Mesenteric fat pad (tissue), 1 donor: ENCODE measurements at places on chromosomes 13 and 19. TPM values are rescaled to one million over a fixed set of nuclear protein-coding genes. Genes with fewer than 3 reads are reported as not detected.

DNA sequence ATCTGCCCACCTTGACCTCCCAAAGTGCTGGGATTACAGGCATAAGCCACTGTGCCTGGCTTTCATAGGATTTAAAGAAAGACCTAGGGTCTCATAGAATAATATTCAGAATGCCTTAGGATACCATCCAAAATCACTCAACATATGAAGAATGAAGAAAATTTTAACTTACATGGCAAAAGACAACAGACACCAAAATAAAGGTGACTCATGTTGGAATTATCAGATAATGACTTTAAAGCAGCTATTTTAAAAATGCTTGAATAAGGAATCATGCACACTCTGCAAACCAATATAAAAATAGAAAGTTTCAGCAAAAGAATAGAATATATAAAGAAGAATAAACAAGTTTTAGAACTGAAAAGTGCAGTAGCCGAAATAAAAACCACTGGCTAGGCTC lies 29.3 kb downstream of the ZNF566 start:
- no peak for DNase-seq

SSC5D gene
- total RNA-seq = 13.9 TPM

DNA sequence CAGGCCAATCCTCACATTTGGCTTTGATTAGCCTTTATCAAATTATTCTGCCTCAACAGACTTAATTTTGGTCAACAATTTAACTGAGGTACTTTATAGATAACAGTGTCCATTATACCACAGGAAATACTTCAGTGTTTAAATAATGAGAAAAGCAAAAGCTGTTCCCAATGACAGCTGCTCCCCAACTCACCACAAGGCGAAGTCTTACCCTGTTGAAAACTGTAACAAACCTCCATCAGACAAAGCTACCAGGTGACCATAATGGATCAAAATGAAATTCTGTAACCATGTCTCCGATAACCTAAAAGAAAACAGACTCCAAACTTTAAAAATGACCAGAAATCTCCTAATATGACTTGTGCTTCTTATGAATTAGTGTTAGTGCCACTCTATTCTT lies 50.3 kb downstream of the ZNF44 start:
- no peak for DNase-seq

ACER1 gene
- total RNA-seq = not detected

FCAR gene
- 16.3 TPM for total RNA-seq

GRCh38 chr19:35251456-35251855 lies 2.7 kb downstream of the LSR start:
- DNase-seq = no peak

DNA sequence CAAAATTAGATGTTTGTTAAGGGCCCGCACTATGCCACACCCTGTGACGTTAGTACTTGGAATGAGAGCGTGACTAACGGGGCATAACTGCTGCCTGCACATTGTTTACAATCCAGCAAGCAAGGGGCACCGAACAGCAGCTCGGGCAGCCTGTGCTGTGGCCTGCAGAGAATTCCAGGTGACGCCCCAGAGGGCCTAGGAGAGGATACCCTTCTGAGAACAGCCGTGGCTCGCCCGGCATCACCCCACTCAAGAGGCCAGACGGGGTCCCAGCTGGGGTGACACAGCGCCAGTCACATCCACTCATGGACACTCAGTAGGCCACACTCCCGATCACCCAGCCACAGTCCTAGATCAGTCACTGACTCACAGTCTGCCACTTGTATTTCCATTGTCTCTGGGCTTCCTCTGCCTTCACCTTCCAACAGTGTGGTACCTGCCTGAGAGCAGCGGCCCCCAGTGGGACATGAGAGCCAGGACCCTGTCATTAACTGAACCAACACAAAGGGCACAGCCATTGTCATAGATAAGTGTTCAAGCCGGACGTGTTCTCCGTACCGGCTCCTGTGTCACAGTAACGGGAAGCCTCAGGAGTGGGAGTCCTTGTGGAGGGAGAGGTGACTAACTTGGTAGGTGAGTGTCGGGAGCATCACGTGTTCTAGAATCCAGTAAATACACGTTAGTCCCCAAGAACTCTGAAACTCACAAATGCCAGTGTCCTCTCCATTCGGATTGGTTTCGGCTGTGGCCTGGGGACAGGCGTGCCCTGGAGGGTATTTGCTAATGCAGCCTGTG lies 7.5 kb downstream of the ZNF331 start:
- DNase-seq = no peak

GRCh38 chr19:29798774-29799497 lies 12.9 kb upstream of the CCNE1 start:
- no peak for DNase-seq

ZNF799 gene
- total RNA-seq = 3.3 TPM

DNA sequence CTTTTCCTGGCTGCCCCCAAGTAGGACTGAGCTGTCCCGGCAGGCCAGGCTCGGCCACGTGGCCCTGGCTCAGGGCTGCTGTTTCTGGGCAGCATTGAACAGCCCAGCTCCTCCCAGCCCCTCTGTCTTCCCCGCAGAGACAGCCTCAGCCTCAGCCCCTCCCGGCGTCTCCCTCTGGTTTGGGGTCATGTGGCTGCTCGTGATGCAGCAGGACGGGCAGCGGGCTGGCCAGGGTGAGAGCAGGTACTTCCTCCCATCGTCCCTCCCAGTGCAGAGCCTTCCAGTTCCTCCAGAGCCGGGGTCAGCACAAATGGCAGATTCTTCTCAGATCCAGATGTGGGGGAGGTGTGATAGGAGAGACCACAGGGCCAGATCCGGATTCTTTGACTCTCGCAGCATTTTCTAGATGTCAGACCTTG lies 114.6 kb downstream of the KDM4B start:
- no peak for DNase-seq

FXYD1 gene
- total RNA-seq = 47.3 TPM

SBK3 gene
- total RNA-seq = 1.7 TPM

- no peak for DNase-seq
Measured at GRCh38 chr19:16268676-16269319, 55.8 kb upstream of the KLF2 start.

- DNase-seq = no peak
Measured at GRCh38 chr19:50978772-50979390, 4.8 kb downstream of the KLK7 start.

SERPINE3 gene
- not detected for total RNA-seq

DNA sequence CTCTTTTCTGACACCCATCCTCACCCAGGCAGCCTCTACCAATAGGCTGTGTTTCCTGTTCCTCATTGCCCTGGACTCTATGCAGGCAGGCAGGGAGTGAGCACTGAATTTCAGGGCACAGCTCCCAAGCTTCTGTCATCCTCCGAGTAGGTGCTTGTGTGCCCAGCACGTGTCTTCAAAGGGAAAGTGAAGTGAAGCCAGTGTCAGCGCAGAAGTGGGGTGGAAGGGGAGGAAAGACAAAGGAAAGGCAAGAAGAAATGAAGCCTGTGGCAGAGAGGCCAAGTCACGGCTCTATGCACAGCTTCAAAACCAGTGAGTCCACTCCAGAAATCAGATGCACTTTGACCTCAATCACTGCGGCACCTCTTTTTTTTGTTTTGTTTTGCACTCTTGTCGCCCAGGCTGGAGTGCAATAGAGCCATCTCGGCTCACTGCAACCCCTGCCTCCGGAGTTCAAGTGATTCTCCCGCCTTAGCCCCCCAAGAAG lies 16.9 kb downstream of the CEBPA start:
- no peak for DNase-seq

DNA sequence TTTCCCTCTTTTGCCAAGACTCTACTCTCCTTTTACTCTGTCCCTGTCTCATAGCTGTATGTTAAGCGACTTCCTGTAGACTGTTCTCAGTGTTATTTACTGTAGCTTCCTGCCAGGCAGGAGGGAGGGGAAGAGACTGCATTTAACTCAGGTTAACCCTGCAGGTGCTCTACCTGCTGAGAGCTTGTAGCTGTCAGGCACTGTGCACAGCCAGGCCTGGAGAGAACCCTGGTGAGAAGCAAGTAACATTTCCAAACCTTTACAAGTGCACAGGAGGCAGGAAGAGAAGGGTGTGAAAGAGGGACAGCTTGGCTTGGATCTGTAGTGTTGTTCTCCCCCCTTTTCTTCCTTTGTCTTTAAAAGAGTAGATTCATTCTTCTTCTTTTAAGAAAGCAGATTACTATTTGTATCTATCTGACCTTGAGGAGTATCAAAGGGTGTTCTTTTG lies 167.1 kb downstream of the LMO7 start:
- DNase-seq = no peak

GRCh38 chr19:33506498-33506897 lies 15.1 kb downstream of the PEPD start:
- DNase-seq = no peak

- DNase-seq = no peak
Measured at GRCh38 chr19:1471010-1471514, 8.0 kb downstream of the C19orf25 start.

DNA sequence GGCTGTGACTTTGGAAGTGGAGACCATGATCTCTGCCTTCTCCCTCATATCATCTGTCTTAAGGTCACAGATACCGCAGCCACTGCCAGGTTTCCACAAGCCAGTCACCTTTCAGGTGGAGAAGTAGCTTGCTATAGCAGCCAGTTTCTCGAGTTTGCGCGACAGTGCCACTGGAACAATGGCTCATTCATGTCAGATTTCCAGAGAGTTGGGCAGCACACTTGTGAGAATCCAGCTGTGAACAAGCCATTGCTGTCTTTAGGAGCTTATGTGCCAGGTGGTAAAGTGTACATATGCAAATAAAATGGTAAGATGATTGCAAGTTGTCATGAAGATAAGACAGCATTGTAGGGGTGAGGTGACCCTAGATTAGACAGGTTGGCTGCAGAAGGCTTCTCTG lies 22.3 kb downstream of the GARRE1 start:
- DNase-seq = no peak

- DNase-seq = no peak
Measured at GRCh38 chr13:77230560-77230959, 96.3 kb downstream of the MYCBP2 start.

- no peak for DNase-seq
Measured at GRCh38 chr19:33437821-33438671, 64.5 kb downstream of the CEBPG start.

DNA sequence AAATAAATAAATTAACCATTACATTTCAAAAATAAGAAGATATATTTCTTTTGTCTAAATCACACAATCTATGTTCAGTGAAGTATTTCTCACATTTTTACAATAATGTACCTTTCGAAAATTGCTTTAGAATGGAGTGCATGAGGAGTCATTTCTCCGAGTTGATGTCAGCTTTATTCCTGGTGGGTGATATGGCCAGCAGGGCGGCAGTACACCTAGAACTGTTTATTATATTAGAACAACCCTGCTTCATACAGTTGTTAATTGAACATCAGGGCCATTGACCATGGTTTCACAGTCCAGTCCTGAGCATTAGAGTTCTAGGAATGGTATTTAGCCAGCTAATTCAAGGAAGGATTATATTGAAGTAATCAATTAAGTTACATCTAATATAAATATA lies 696.3 kb upstream of the SLC10A2 start:
- DNase-seq = no peak

- no peak for DNase-seq
Measured at GRCh38 chr13:73401769-73402168, 343.0 kb downstream of the KLF5 start.

DNA sequence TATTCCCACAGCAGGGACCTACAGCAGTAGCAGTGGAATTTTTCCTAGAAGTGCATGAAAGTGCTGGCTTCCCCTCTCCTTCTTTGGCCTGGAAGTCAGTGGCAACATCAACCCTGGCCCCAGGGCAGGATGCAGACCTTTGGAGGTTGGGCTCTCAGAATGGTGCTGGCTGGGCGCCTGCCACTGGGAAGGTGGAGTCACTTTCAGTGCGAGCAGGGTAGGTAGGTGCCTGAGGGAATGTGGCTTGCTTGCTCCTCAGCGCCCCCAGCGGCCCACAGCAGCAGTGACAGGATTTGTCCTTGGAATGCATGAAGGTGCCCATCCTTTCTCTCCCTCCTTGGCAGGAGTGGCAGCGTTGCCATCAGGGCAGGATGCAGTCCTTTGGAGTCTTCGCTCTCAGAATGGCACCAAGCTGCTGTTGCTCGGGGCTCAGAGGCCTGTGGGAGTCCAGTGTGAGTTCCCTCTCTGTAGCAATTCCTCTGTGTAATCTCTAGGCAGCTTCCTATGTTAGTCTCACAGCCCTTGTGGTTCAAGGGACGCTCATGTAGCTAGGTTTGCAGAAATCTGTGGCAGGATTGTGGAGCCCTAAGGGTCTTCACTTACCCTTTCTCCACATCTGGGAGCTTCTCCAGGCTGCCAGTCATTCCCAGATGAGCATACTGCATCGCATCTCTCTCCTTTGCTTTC lies 354.4 kb upstream of the DACH1 start:
- DNase-seq = no peak

COL5A3 gene
- 30.2 TPM for total RNA-seq

OR7G3 gene
- not detected for total RNA-seq
